C1 segment of cervical spinal cord (tissue), 14 donors: ENCODE measurements at places on chromosomes 12 and 14.

DNA sequence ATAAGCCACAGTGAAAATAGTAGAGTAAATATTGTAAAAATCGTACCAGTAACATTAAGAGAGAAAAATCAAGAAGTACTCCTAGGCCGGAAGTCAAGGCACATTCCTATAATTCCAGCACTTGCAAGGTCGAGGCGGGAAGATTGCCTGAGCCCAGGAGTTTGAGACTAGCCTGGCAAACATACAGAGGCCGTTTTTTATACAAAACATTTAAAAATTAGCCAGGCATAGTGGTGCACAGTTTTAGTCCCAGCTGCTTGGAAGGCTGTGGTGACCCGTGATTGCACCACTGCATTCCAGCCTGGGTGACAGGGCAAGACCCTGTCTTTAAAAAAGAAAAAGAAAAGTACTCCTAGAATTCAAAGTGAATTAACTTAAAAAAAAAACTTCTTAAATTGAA lies 341.8 kb downstream of the C12orf50 start:
- DNase-seq, result no peak

GRCh38 chr14:64702493-64703394 lies 1.5 kb upstream of the PLEKHG3 start:
- DNase-seq, result no peak

GRCh38 chr14:101228949-101229541 lies 325.5 kb upstream of the RTL1 start:
- DNase-seq, result no peak

- no peak for DNase-seq
Observed at GRCh38 chr12:76549131-76549530, 10.4 kb downstream of the OSBPL8 start.

DNA sequence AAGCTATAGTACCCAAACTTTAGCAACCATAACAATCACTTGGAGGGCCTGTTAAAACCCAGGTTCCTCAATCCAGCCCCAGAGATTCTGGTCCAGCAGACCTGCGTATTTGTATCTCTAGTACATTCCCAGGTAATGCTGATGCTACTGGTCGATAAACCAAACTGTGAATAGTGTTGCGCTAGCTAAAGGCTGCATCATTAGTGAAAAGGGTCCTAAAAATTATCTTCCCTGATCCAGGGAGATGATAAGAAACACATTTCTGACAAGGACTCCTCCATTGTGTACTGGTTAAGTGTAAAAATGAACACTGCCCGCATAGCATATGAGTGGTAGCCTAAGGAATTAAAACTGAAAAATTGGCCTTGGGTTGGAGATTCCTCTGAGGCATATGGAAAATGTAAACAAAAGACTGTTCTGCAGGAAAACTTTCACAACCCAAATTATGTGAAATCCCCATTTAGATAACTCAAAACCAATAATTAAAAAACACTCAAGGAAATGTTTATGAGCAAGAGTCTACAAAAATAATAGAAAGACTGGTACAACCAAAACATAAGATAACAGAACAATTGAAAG lies 322.7 kb downstream of the CEP128 start:
- no peak for DNase-seq

DNA sequence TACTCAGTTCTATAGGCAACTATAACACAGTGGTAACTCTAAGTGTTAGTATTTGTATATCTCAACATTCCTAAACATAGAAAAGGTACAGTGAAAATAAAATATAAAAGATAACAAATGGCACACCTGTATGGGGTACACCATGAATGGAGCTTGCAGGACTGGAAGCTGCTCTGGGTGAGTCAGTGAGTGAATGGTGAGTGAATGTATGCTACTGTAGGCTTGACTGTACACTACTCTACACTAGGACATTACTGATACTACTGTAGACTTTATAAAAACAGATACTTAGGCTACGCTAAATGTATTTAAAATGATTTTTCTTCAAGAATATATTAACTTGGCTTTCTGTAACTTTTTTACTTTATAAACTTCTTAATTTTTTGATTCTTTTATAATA lies 25.5 kb downstream of the TEAD4 start:
- no peak for DNase-seq

DNA sequence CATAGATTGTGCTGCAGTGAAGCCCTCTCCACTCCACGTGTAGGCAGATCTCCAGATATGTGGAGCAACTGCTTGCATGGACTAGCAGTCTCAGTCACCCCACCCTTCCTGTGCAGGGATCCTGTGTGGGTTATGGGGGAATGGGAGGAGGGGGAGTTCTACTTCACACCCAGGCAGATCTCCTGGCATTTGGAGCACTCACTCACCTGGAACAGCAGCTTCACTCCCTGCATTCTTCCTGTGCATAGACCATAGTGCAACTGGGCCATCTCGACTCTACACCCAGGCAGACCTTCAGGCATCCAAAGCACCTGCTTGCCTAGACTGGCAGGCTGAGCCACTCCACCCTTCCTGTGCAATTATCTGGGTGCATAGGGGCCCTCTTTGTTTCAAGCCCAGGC lies 96.0 kb upstream of the PCED1B start:
- DNase-seq, result no peak

DNA sequence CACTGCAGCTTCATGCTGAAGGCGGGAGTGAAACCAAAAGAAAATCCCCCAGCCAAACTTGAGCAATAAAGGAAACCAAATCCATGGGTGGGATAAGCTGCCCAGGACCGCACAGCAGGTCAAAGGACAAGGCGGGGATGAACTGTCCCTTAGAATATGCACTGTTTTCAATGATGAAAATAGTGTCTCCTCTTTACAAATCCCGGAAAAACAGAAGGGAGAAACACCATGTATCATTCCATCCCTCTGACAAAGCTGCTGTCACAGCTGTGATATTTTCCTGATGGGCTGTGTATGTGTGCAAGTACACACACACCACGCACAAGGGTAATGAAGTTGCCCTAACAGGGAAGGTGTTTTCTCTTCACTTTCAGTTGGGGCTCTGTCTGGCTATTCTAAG lies 70.3 kb downstream of the ACTN1 start:
- DNase-seq, result no peak

DNA sequence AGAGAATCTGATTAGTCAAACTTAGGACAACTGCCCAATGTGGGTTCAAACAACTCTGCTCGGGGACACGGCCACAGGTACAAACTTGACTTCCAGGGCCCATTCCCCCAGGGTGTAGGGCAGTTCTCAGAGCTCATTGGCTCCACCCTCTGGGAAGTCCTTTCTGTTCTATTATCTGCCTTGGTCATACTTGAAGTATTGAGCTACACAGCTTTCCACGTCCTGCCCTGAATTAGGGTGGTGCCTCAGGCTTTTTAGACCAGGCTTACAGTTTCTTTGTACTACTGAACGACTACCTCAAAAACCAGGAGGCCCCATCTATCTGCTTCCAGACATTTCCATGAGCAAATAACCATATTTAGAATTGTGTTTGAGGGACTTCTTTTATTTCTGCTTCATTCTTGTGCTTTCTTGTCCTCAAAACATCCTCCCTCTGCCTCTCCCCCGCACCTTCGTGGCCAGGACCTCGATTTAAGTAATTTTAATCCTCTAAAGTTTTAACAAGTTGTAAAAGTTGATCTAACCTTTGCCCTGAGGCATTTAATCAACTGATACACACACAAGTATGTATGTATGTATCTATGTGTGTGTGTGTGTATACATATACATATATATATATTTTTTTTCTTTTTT lies 281.7 kb upstream of the AMIGO2 start:
- DNase-seq, result no peak

- no peak for DNase-seq
Observed at GRCh38 chr14:34718750-34719304, 4.4 kb upstream of the CFL2 start.

- DNase-seq, result no peak
Observed at GRCh38 chr14:22468830-22469229, 120.2 kb downstream of the DAD1 start.

- no peak for DNase-seq
Observed at GRCh38 chr14:73289308-73289707, 52.0 kb downstream of the PAPLN start.

GRCh38 chr14:104184911-104185499 lies 46.6 kb downstream of the KIF26A start:
- DNase-seq, result no peak

DNA sequence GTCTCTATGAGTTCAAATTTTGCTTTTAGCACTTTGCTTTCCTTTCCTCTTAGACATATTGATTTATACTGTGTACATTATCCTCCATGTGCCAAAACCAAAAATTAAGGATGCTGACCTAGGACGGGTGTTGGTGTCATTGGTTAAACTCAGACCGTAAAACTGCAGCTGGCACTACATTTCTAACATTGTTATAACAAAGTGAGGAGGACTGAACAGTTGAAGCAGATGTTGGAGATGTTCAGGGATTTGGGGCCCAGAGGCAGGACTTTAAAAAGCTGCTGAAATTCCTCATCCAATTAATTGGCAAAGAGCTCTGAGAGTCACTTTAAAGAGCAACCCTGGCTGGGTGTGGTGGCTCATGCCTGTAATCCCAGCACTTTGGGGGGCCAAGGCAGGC lies 72.4 kb downstream of the TMTC1 start:
- no peak for DNase-seq

DNA sequence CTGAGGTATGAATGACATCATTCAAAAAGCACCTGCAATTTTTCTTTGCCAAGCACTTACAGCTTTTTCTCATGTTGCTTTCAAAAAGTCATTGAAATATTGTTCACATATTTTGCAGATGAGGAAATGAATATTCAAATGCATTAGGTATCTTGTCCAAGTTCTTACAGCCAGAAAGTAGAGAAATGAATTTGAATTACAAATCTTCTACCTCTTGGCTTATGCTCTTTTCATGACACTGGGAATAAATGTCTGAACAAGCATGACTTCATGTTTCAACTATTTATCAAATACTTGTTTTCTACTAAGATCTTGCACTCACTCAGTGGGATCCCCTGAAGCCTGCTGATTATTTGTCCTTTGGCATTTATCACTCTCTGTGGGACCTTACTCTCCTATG lies 267.2 kb upstream of the BTG1 start:
- no peak for DNase-seq

DNA sequence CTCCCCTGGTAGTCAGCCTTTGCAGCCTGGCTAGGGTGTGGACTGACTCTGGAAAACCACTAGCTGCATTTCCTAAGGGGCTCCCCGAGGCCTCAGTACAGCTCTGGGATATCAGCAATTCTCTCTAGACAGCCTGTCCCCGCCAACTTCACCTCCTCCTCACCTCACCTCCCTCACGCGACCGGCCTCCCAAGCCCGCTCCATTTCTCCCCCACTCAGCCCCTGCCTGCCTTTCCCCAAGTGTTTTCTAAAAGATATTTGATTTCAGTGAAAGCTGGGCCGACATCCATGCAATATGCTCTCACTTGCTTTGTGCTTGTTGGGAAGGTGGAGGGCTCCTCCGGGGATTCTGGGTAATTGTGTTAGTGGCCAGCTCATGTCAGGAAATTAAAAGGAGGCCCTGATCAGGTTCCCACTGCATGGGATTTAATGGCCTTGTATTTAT lies 91.8 kb downstream of the ESRRB start:
- DNase-seq, result no peak

GRCh38 chr14:100323121-100323941 lies at the start of gene SLC25A47:
TSS of gene SLC25A47 (plus strand) at chr14:100323339. CDS start at chr14:100323415, 76 bp downstream.
- DNase-seq, result no peak

- DNase-seq, result no peak
Observed at GRCh38 chr12:67434671-67435370, 165.7 kb downstream of the CAND1 start.

- DNase-seq, result no peak
Observed at GRCh38 chr14:96146131-96146771, 58.4 kb upstream of the BDKRB2 start.

DNA sequence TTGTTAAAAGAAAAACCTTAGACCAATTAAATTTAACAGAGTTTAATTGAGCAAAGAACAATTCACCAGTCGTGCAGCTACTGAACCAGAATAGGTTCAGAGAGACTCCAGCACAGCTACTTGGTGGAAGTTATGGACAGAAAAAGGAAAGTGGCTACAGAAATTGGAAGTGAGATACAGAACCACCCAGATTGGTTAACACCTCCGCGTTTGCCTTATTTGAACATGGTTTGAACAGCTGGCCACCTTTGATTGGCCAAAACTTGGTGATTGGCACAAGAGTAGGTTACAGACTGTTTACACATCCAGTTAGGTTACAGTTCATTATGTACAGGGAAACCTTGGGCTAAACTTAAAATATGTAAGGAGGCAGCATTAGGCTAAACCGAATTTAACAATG lies 54.9 kb downstream of the SRGAP1 start:
- DNase-seq, result no peak

- DNase-seq, result no peak
Observed at GRCh38 chr14:104855532-104856090, 9.5 kb upstream of the CEP170B start.

DNA sequence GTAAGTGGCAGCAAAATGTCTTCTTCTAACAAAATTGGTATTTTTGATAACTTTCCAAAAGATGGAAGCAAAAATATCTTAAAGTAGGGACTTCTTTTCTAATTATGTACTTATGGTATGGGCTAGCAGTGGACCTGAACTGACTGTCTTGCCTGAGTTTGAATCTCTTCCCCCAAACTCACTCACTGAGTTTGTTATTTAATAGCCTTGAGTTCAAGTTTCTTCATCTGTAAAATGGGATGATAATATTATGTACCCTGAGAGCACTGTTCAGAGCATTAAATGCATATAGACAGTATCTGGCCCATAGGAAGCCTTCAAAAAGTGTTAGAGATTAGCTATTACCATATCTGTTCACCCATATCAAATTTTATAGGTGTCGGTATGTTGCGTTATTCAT lies 210.4 kb upstream of the NUDT4 start:
- no peak for DNase-seq

DNA sequence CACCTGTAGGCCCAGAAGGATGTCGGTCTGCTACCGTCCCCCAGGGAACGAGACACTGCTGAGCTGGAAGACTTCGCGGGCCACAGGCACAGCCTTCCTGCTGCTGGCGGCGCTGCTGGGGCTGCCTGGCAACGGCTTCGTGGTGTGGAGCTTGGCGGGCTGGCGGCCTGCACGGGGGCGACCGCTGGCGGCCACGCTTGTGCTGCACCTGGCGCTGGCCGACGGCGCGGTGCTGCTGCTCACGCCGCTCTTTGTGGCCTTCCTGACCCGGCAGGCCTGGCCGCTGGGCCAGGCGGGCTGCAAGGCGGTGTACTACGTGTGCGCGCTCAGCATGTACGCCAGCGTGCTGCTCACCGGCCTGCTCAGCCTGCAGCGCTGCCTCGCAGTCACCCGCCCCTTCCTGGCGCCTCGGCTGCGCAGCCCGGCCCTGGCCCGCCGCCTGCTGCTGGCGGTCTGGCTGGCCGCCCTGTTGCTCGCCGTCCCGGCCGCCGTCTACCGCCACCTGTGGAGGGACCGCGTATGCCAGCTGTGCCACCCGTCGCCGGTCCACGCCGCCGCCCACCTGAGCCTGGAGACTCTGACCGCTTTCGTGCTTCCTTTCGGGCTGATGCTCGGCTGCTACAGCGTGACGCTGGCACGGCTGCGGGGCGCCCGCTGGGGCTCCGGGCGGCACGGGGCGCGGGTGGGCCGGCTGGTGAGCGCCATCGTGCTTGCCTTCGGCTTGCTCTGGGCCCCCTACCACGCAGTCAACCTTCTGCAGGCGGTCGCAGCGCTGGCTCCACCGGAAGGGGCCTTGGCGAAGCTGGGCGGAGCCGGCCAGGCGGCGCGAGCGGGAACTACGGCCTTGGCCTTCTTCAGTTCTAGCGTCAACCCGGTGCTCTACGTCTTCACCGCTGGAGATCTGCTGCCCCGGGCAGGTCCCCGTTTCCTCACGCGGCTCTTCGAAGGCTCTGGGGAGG lies at the start of gene LTB4R:
Gene LTB4R, plus strand, starts transcription at position 857 of the 959 bp plus-strand sequence. CDS start 4,150 bp downstream, outside the sequence.
- no peak for DNase-seq
